ENCODE measurements at places on chromosomes 2 and 18.

- no peak overlapping the region for H3K4me3 ChIP-seq
- no peak for DNase-seq
- peaks cover 10% of the 10 kb centered on the region for H3K4me1 ChIP-seq
- H3K27ac ChIP-seq = no peak overlapping the region
- H3K27me3 ChIP-seq = no peaks in the 10 kb centered on the region
These were observed 105.3 kb downstream of the HDAC4 start for GRCh38 chr2:239295377-239296019.

GRCh38 chr2:64402876-64403275 is 51.1 kb upstream of the LGALSL start:
- no peaks in the 10 kb centered on the region for H3K36me3 ChIP-seq
- no peak for DNase-seq
- H3K27me3 ChIP-seq = no peaks in the 10 kb centered on the region
- H3K27ac ChIP-seq = no peak overlapping the region

DNA sequence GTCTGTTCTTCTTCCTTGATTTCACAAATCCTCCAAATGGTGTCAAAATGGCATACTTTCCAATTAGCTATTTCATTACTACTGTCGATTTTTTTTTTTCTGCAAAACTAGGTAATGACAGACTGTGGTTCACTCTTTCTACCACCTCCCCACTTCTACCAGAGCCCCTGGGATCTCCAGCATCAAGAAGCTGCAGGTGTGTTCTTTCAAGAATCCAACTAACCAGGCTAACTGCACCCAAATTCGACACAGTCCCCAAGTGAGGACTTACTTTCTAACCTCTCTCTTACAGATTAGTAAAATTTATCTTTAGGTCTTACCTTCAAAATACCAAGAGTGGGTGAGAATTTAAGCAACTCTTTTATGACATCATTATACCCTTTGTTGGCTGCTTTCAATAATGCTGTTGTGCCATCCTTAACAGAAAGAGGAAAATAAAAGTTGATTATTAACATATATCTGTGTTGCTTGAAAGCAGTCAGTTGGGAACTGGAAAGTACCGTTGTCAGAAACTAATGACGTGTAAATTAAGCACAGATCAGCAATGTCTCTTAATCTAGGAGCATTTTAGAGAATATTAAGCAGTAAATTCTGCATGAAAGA is 31.2 kb upstream of the NPC1 start:
- no peak for DNase-seq
- H3K36me3 ChIP-seq = no peaks in the 10 kb centered on the region
- H3K4me1 ChIP-seq = peaks cover 15% of the 10 kb centered on the region
- H3K4me3 ChIP-seq = no peak overlapping the region

- no peak for DNase-seq
- H3K4me1 ChIP-seq = no peaks in the 10 kb centered on the region
- H3K27me3 ChIP-seq = no peaks in the 10 kb centered on the region
These were observed 156.6 kb upstream of the NOSTRIN start for GRCh38 chr2:168645696-168646338.

GRCh38 chr2:54416166-54416813 is 39.8 kb upstream of the SPTBN1 start:
- no peaks in the 10 kb centered on the region for H3K4me1 ChIP-seq
- H3K36me3 ChIP-seq = no peaks in the 10 kb centered on the region
- H3K27me3 ChIP-seq = no peaks in the 10 kb centered on the region
- H3K27ac ChIP-seq = no peak overlapping the region
- no peak for DNase-seq

GRCh38 chr2:9445089-9445488 is 21.6 kb downstream of the CPSF3 start:
- H3K4me3 ChIP-seq = no peak overlapping the region
- peaks cover 17% of the 10 kb centered on the region for H3K36me3 ChIP-seq
- H3K27ac ChIP-seq = no peak overlapping the region
- H3K4me1 ChIP-seq = no peaks in the 10 kb centered on the region

Measured in Panc1 (cell line).